ENCODE measurements at places on chromosomes 7 and 10.

GRCh38 chr7:104928721-104929400 is 85.1 kb upstream of the KMT2E start:
- no peak for DNase-seq

GRCh38 chr7:158657189-158657746 is 47.3 kb downstream of the NCAPG2 start:
- DNase-seq: no peak

GRCh38 chr10:76252733-76253132 is 821.3 kb downstream of the LRMDA start:
- DNase-seq: no peak

DNA sequence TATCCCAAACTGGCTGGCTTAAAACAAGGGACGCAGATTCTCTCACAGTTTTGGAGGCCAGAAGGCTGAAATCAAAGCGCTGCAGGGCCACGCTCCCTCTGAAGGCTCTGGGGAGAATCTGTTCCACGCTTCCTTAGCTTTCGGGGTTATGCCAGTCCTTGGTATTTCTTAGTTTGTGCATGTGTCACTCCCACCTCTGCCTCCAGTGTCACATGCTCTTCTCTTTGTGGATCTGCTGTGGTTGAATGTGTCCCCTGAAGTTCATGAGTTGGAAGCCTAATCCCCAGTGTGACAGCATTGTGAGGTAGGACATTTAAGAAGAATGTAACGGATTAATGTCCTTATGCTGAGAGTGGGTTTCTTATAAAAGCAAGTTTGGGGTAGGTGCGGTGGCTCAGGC is 29.4 kb upstream of the RHEB start:
- DNase-seq: no peak

DNA sequence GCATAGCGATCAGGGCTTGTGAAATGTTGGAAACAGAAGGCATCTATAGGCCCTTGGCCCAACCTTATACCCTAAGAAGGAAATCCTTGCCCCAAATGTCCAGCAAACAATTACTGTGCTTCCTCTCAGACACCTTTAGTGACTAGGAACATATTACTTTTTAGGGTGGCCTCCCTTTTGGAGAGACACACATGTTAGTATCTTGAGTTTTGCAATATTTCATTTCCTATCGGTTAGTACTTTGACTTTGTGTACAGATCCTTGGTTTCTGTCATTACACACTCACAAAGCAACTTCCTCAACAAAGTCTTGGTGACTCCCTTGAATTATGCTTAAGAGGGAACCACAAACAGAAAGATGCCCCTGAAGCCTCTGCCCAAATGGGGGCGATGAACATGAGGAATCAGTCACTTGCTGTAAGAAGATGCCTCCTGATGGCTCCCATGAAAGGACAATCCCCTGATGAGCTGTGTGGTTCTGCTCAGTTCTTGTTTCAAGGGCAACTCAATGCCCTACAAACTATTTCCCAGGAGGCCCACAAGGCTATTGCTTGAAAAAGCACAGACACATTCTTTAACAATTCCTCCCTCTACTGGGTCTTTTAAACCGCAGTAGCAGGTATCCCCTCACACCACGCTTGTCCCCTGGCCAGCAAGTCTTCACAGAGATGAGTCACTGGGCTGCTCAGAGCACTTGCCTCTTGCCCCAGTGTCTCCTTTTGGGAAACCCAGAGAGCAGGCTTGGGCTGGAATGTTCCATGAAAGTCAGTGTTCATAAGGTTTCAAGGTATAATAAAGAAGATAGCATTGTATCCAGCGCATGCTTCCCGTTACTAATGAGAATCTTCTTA is 196.2 kb downstream of the FANK1 start:
- no peak for DNase-seq

- no peak for DNase-seq
These were observed 1.4 kb downstream of the PODXL start for GRCh38 chr7:131554880-131555516.

- DNase-seq: no peak
These were observed 168.9 kb downstream of the TWIST1 start for GRCh38 chr7:18948521-18948920.

GRCh38 chr7:28722684-28723083 is 235.4 kb downstream of the TRIL start:
- DNase-seq: no peak

- DNase-seq: no peak
These were observed 60.0 kb downstream of the HGF start for GRCh38 chr7:81709836-81710235.

DNA sequence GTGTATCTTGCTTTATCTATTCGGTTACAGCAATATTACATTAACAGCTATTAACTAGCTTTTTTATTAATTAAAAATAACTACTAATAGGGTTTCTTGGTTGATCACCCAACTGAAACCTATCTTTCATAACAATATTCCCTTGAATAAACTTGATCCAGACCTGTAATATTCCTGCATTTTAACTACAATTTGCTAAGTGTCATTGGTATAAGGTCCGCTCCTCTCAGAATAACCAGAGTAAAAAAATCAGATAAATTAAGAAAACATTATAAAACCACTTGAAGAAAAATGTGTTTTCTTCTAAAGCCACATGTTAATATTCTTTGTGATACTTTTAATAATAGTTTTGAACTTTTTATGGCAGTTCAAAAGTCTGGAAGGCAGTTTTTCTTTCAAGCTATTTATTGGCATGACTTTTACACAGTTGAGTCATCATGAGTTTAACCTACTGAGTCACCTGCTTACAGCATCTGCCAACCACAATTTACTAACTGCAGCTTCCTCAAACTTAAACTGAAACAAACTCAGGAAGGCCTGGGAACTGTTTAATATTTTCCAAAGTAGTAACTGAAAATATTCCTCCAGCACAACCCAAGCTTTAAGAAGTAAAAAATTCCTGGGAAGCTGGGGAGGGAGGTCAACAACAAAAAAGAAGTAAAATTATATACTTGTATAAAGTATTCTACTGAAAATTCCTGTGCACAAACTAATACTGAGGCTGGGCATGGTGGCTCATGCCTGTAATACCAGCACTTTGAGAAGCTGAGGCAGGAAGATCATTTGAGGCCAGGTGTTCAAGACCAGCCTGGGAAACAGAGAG is 103.2 kb downstream of the NRBF2 start:
- DNase-seq: no peak

- no peak for DNase-seq
These were observed 55.3 kb downstream of the STK32C start for GRCh38 chr10:132252412-132252811.

- DNase-seq: no peak
These were observed 115.9 kb downstream of the ZMIZ1 start for GRCh38 chr10:79184657-79185056.

- DNase-seq: no peak
These were observed 299.8 kb downstream of the KLF6 start for GRCh38 chr10:3485057-3485686.

DNA sequence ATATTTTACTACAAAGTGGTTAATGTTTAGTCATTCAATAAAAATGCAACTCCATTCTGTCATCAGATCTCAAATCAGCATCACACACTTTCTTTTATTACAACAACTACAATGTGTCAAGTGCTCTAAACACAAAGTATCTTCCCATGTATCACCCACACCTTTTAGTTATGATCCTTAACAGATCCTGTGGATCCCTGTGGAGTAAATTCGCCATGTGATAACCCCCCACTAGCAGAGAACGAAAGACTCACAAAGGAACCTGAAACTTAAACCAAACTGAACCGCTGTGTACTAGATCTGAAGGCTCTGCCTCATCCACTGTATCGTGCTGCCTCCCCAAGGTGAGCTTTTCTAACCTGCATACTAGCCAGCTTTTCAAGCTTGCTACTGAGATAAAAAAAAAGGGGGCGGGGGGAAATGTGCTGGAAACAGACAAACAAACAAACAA is 1.7 kb downstream of the DPY19L1 start:
- no peak for DNase-seq

DNA sequence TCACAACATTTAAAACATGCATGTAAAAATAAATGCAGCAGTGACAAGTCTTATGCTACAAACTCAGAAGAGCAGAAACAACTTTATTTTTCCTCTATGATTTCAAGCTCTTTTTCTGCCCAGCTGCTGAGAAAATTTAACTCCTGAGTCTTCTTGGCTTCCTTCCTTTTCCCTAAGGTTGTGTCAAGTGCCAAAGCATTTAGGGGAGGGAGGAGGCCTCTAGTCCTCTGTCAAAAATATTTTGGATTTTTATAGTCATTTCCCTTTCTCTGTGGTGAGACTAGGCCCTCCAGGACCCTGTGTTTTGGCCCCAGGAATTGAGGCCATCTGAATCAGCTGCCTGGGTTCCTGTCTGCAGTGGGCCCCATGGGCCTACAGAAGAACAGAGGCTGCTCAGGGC is 11.0 kb upstream of the PILRB start:
- DNase-seq: no peak

DNA sequence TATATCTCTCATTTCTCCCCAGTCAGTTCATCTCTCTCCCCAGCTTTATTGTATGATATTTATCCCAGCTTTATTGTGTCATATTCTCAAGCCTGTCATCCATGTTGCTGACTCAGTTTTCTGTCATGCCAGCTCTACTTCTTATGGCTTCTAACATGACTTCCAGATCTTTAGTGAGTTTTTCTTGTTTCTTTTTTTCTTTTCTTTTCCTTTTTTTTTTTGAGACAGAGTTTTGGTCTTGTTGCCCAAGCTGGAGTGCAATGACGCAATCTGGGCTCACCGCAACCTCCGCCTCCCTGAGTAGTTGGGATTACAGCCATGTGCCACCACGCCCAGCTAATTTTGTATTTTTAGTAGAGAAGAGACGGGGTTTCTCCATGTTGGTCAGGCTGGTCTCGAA is 28.7 kb upstream of the CALU start:
- DNase-seq: no peak

DNA sequence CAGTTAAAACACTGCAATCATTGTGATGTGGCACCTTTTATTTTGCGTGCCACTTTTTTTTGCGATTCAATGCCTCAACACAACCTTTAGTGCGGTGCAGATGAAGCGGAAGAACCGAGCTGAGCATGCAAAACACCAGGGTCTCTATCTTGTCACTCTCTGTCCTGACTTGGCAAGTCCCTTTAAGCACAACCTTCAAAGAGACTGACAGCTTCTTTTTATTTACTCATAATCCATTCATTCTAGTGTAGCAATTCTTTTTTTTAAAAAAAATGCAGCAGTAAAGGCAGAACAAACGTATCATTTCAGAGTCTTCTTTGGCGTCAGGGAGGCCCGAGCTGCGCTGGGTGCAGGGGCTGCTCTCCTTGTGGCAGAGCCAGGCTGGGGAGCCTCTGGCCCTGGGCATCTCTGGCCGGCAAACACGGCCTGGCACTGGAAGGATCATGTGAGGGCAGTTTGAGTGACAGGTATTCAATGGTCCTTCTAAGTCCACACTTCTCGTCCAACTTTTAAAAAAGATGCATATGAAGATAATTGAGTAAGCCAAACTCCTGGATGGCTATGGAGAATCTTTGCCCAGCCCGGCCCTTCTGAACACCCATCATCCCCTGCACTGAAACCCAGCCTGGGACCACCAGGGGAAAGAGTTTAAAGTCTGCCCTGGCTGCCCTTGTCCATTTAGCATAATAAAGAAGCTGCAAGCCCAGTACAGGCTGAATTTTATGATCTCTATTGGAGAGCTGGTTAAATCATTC is 3.9 kb downstream of the PTF1A start:
- DNase-seq: no peak

GRCh38 chr10:49280001-49280408 is 19.0 kb upstream of the C10orf71 start:
- DNase-seq: no peak

GRCh38 chr7:102888561-102889233 is 24.1 kb upstream of the LRRC17 start:
- no peak for DNase-seq

GRCh38 chr7:95878677-95879076 is 106.3 kb downstream of the DYNC1I1 start:
- no peak for DNase-seq

- no peak for DNase-seq
These were observed 21.6 kb upstream of the RPEL1 start for GRCh38 chr10:103224133-103224532.

DNA sequence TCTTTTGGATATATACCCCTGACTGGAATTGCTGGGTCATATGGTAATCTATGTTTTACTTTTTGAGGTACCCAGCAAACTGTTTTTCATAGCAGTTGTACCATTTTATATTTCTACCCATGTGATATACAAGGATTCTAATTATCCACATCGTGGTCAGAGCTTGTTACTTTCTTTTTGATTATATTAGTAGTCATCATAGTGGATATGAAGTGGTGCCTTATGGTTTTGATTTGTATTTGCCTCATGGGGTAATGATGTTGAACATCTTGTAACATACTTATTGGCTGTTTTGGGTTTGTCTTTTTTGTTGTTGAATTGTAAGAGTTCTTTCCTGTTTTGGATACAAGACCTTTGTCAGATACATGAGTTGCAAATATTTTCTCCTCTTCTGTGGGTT is 51.7 kb downstream of the MAPK8 start:
- no peak for DNase-seq

DNA sequence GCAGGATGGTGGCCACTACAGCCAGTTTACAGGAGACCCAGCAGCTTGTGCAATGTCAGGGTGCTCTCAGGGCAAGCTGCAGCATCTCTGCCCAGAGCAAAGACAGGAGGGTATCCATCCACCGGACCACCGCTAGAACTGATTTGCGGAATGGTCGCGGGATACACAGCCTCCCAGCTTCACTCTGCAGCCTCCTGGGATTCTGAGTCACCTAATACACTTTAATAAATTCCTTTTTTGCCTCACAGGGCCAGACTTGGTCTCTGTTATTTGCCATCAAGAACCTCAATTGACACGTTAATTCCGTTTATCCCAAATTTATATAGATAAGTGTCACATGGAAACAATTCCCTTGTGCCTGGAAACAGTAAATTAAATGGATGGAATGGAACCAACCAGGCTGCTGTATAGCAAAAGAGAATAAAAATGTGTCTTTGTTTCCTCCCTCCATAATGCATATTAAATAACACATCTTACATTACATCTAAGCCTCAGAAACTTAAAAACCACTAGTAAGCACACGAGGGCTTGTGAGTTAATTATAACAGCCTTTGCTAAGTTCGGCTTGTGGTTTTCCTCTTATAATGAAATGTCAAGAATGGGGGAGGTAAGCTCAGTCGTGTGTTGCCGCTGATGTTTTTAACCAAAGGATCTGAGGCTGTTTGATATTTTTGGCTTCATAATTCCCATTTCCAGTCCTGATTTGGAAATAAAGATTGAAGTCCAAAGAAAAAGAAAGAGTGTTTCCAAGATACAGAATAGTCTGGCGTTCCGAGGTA is 52.1 kb downstream of the ADRB1 start:
- no peak for DNase-seq

GRCh38 chr10:72097448-72098300 is 9.3 kb upstream of the SPOCK2 start:
- DNase-seq: no peak

DNA sequence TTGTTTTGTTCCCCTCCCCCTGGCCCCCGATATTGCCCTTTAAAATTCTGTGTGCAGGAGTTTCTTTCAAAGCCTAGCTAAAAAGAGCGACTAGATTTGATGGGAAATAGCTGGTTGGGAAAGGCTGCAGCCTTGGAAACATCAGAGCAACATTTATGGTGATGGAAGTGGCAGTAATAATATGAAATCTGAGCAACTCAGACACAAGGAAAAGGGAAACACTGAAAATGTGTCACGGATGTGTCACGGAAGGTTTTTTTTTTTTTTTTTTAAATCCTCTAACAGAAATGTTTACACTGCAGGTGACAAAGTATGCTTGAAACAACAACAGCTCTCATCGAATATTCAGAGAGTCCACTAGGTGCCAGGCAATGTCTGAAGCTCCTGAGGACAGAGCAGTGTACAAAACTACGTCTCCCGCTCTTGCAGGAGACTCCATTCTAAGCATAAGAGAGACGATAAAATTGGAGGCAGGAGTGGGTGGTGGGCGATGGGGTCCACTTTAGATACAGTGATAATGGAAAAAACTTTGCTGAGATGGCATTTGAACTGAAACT is 143.0 kb downstream of the RSU1 start:
- DNase-seq: no peak

GRCh38 chr10:128908099-128908498 is 558.9 kb upstream of the MGMT start:
- no peak for DNase-seq

Data from stimulated activated CD4-positive, alpha-beta T cell treated with anti-CD3 and anti-CD28 coated beads, Interleukin-1b, Interleukin-23, amount 100 ng/mL, for 1 hour (primary cell).